SJSA1 (cell line): ENCODE measurements at places on chromosomes 4 and X.

GRCh38 chr4:162497564-162498167 lies 333.9 kb upstream of the FSTL5 start:
- peak; percentile 7 for DNase-seq

DNA sequence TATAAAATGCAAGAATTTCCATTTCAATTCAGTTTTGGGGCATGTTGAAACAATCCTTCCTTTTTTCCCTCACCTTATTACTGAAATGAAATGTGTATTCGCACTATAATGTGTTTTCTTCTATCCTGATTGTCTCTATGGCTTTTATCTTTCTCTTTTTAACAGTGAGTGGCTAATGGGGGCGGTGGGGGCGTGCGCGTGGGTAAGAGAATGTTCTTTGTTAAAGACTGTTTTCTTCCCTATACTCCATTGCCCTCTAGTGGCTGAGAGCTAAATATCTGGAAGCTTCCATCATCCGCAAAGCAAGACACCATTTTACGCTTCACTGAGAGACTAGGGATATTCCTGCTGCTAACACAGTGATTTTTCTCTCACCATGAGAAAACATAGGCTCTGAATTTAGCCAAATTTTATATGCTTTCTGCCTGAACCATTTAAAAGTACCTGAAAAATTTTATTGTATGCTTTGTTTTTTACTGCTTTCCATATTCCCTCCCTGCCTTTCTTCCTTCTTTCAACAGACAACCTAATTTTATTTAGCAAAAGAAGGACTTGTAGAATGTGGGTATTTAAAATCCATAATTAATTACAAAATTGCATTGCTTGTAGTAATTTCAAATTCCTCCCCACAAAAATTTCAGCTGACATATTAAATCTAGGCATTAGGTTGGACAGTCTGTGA lies 194.0 kb downstream of the GASK1B start:
- peak; percentile 46 for DNase-seq

DNA sequence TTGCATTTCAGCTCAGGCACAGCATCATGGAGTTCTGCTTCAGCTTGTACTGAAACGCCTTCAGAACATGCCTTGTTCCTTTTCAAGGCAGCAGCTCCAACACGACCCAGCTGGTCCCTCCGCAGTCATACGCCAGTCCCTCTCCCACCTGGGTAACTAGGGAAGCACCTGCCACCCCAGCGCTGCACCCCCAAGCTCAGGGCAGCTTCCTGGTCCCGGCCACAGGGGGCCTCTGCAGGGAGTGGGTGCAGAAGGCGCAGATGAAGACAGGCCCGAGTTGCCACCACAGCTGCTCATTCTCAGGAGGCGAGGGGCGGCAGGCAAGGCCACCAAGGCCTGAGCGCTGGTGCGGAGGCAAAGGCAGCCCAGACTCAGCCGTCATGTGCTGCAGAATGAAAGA lies 21.8 kb downstream of the WDR1 start:
- no peak for DNase-seq

DNA sequence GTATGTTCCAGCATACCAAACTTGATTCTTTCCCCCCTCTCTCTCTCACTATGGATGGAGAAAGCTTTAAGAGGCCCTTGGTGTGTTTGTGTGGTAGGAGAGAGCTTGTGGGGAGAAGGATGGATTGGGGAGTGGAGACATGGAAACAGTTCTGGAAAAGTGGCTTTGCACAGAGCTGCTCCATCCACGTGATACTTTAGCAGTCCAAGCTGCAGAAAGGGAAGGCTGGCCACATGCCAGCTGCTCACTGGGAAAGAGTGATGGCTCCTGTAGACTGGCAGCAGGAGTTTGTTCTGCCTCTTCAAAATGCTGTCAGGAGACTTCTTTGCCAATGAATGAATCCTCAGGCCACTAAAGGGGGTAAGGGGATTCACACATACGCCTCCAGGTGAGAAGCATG lies 21.7 kb upstream of the SEC24B start:
- DNase-seq: no peak

DNA sequence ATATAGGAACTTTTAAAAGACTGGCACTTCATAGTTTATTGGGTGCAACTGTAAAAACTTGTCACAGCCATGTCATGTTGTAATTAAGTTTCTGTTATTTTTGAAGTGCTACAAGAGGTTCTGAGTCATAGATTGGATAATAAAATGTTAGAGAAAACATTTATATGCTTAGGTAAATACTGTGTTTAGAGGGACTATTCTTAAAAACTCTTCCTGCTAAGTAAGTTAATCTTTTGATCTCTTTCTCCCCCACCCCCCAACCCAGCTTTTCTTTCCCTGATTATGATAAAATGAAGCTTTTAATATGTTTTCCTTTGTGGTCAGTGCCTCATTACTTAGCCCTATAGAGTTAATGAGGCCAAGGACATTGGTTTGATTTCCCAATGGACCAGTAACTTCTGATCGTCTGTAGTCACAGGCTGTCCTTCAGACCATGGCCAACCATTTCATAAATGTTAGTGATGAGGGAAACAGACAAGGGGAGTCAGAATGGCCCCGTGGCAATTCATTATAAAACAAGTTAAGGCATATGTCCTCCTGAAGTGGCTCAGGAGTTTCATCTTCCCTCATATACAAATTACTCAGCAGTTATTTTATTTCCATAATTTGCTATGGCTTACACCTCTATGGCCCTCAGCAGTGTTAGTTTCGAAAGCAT lies 3.9 kb upstream of the PDLIM5 start:
- no peak for DNase-seq

- no peak for DNase-seq
These were observed 274.7 kb downstream of the CFAP299 start for GRCh38 chr4:80610199-80610598.

GRCh38 chr4:1330761-1331590 lies 16.0 kb upstream of the UVSSA start:
- DNase-seq: no peak

DNA sequence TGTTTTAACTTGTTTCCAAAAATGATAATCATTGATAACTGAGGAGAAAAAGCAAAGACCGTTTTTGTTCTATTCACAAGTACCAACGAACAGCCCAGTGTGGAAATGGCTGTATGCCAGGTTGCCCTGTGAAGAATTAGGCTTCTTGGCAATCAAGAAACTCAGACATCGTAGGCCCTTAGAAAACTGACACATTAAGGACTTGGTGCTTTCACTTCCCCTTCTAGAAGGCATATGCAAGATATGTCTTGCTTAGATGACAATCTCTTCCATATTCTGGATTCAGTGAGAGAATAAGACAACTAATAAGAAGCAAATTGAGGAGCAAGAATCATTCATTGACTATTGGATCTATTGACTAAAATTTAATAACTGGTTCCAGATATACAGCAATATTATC lies 56.6 kb downstream of the ANAPC10 start:
- no peak for DNase-seq

GRCh38 chr4:55509266-55509665 lies 37.4 kb downstream of the CLOCK start:
- DNase-seq: no peak

GRCh38 chr4:118869808-118870342 lies 18.8 kb upstream of the SYNPO2 start:
- DNase-seq: no peak

GRCh38 chrX:118324588-118324987 lies 21.3 kb upstream of the WDR44 start:
- no peak for DNase-seq

GRCh38 chr4:69026974-69027373 lies 69.3 kb upstream of the UGT2B7 start:
- no peak for DNase-seq

DNA sequence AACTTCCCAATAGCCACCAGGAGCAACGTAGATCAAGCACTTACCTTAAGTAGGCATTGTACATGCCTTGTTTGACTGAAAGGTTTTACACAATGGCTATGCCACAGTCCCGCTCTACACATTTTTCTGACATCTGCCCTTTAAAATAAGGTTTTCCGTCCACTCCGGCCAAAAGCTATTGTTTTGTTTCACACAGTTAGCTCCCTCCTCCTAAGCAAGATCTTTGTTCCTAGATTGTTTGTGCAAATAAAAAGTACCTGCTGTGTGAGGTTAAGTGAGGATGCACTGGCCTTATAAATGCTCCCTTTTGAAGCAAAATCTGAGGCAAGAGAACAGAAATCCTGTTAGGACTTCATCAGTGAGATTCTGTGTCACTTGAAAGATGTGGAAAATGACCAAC lies 11.8 kb downstream of the SCD5 start:
- no peak for DNase-seq

- DNase-seq: no peak
These were observed 453.1 kb downstream of the CCSER1 start for GRCh38 chr4:90580326-90580725.

GRCh38 chr4:7564242-7564641 lies 129.5 kb upstream of the PSAPL1 start:
- DNase-seq: no peak

DNA sequence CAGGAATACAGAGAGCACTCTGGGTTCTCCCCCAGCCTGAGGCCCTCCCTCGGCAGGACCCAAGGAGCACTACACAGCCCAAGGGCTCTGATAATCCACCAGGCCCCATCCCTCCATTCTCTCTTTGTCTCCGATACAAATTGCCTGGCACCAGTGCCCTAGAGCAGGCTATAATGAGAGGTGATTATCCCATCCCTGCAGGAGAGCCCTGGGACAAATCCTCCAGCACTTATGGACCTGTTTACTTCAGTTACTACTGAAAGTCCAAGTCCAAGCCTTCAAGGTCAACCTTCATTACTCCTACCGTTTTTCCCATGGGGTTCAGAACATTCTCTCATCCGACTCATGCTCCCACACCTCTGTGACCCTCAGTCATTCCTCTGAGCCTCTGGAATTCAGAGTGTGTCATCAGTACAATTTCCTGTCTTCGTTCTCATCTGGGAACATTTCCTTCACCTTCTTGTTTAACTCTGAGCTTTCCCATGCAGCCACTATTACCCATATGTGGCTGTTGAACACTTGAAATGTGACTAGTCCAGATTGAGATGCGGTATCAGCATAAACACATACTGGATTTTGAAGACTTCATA lies 299.0 kb downstream of the RAPGEF2 start:
- DNase-seq: peak; percentile 85

DNA sequence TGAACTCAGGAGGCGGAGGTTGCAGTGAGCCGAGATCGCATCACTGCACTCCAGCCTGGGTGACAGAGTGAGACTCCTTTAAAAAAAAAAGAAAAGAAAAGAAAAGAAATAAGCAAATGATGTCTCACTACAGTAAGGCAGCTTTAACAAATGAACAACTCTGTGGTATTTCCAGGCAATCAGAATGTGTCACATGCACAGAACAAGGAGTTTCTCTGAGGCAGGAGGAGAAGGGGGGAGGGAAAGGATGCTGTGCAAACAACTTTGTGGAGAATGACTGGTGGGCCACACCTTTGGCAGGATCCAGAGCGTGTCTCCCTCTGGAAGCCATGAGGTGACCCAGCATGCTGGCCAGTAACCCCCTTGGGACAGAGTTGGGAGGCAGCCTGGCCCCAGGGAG lies 57.6 kb downstream of the RAI2 start:
- DNase-seq: no peak

GRCh38 chr4:100828986-100829685 lies 311.3 kb upstream of the EMCN start:
- no peak for DNase-seq

DNA sequence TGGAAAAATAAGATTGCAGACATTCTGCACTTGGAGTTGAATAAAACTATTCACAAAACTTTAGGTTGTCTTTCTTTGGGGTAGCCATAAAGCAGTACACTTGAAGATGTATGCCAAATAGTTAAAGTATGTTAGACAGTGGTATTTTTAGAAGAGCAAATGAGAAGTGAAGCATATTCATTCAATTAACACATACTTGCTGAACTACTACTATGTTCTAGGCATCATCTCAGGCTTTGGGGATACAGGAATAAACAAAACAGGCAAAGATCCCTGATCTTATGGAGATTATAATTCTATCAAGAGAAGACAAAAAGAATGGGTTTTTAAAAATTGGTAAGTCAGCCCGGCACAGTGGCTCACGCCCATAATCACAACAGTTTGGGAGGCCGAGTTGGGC lies 29.0 kb downstream of the RBMX start:
- no peak for DNase-seq

- peak; percentile 31 for DNase-seq
These were observed 187.6 kb downstream of the RAPGEF2 start for GRCh38 chr4:159290321-159291030.

- DNase-seq: no peak
These were observed 999.2 kb downstream of the ADGRL3 start for GRCh38 chr4:62199291-62199810.

- DNase-seq: no peak
These were observed 47.7 kb downstream of the ZFYVE28 start for GRCh38 chr4:2370597-2371320.

GRCh38 chrX:84735025-84735424 lies 232.8 kb upstream of the HDX start:
- DNase-seq: no peak

- peak; percentile 0 for DNase-seq
These were observed 31.1 kb downstream of the BMP15 start for GRCh38 chrX:50941638-50942037.

DNA sequence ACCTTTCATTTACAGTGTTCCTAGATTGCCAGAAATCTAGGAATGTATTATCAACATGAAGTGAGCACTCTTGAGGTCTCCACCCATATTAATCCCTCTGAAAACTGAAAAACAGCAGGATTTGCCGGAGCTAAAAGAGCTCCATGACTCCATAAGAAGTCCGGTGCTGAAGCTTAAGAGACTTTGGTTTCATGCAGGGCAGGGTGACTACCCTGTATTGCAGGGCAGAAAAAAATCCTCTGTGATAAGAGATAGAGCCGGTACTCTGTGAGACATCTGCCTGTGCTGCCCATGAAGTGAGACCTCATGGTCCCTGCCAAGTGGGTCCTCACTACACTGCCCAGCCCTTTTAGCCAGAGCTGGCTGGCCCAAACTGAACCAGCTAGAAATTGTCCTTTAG lies 127.2 kb upstream of the NPY2R start:
- no peak for DNase-seq

DNA sequence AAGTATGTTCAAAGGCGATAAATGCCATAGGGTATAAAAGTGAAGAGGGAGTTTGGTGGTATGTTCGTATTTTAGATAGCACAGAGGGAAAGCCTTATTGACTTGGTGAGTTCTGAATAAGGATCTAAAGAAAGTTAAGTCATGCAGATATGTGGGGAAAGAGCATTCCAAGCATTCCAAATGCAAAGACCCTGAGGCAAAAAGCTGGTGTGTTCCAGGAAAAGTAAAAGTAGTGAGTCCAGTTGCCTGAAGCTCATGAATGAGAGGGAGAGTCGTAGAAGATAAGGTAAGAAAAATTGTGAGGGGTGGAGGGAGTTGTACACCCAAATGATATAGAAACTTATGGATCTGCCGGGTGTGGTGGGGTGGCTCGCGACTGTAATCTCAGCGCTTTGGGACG lies 426.7 kb downstream of the RPA4 start:
- no peak for DNase-seq

DNA sequence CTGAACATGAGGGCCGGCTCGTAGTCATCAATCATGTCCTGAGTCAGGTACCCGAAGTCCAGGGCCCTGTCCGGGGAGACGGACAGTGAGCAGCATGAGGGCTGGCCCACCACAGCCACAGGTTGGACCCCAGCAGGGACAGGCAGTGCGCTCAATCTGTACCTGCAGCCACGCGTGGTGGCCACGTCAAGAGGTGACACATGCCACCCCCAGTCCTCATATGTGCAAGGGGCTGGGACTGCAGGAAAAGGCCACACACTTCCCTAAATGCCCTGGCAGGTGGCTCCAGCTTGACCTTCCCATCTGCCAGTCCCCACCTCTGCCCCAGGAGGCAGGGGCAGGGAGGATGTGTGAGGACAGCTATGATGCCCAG lies 73.8 kb upstream of the MXD4 start:
- DNase-seq: no peak
